ENCODE measurements at places on chromosomes 4 and X. TPM values are rescaled to one million over a fixed set of nuclear protein-coding genes. Genes with fewer than 3 reads are reported as not detected.

DNA sequence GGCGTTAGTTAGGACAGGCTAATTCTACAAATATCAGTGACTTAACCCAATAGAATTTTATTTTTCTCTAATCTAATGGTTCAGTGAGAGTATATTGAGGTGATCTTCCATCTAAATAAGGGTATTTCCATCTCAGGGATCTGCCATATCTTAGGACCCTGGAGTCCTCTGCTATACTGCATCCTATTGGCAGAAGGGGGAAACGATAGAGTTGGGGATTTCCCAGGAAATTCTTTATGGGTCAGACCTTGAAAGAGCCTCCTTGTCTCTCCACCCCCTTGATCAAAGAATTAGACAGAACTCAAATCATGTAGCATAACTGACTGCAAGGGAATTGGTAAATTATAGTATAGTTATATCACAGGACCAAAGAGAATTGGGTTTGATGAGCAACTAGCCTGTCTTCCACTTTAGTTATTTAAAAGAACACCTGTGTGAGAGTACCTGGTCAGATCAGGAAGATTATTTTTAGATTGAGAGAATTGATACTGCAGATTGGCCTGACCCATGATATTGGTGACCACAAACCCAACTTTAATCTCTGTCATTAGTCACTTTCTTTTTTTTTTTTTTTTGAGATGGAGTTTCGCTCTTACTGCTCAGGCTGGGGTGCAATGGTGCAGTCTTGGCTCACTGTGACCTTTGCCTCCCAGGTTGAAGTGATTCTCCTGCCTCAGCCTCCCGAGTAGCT is 25.6 kb downstream of the SMARCA5 start:
- no peak for DNase-seq

FAT1 gene
- polyA plus RNA-seq, result 101 TPM

GRCh38 chr4:110231869-110232268 is 33.5 kb upstream of the ELOVL6 start:
- DNase-seq, result no peak

DNA sequence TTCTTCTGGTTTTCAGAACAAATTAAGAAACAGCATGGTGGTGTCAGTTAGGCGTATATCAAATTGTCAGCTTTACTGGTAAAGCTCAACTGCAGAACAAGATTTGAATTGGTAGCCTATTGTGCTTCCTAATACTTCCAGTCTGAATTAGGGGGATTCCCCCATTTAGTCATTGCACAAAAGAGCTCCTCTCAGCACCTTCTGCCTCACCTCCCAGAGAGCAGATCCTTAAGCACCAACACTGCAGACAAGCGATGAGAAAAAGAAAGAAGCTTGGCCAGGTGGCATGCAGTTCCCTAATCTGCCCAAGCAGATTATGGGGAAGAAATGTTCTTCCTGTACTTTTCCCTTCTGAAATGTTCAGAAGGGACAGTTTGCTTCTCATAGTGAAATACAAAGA is 9.2 kb downstream of the MAP9 start:
- DNase-seq, result no peak

GRCh38 chr4:150248181-150248580 is 169.9 kb downstream of the DCLK2 start:
- DNase-seq, result no peak

SERPINA7 gene
- polyA plus RNA-seq, result 0.97 TPM

- DNase-seq, result no peak
Observed at GRCh38 chr4:159282329-159282728, 179.4 kb downstream of the RAPGEF2 start.

DNA sequence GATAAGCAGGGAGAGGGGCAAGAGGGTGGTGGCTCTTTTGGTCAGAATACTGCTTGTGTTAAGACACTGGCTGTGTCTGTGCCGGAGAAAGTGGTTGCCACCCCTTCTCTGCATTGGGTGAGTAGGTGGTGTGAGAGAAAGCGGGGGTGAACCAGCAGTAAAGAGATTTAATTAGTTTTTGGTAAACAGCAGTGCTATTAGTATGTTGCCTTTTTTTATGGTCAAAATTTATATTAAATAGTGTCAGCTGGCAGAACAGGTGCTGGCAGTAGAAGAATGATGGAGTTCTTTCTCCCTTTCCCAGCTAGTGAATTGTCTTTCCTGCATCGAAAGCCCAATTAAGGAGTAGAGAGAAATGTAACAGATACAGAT is 181.6 kb downstream of the LARP7 start:
- peak; percentile 28 for DNase-seq

- DNase-seq, result no peak
Observed at GRCh38 chrX:97026406-97026805, 142.7 kb downstream of the RPA4 start.

ARFIP1 gene
- 24.6 TPM for polyA plus RNA-seq

DNA sequence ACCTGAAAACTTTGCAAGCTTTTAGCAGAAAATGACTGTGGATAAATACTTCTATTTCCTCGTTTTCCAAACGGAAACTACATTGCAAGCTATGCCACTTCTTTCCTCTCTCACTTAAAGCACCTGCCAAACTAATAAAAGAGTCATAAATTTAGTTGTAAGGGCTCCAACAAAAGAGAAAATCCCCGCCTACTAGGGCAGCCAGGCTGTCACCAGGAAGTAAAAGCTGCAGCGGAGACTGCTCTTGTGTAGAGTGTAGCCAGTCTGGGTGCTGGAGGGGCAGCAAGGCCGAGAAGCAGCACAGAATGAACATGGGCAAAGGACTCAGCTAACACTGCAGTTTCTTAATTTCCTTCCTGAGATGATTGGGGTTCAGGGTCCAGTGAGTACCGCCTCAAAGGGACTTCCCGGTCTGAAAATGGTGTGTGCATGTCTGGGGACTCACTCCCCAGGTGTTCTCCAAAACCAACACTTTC is 89.3 kb upstream of the MAML3 start:
- no peak for DNase-seq

FAM120C gene
- 8.9 TPM for polyA plus RNA-seq

GRCh38 chr4:42391981-42392380 is 5.3 kb upstream of the SHISA3 start:
- no peak for DNase-seq

MBNL3 gene
- polyA plus RNA-seq, result 16.4 TPM

- DNase-seq, result no peak
Observed at GRCh38 chr4:78496021-78496643, 55.4 kb upstream of the ANXA3 start.

RTL9 gene
- polyA plus RNA-seq, result 1.6 TPM

GRCh38 chrX:123324625-123325024 is 140.5 kb downstream of the GRIA3 start:
- DNase-seq, result no peak

- DNase-seq, result peak; percentile 35
Observed at GRCh38 chrX:118823263-118824172, at the start of gene ZCCHC12. Gene ZCCHC12, plus strand, starts transcription at chrX:118823824. Its CDS starts 1,421 bp downstream, at chrX:118825245.

- no peak for DNase-seq
Observed at GRCh38 chr4:127997534-127998388, 32.6 kb downstream of the ABHD18 start.

LIAS gene
- polyA plus RNA-seq, result 28.6 TPM

GRCh38 chr4:81455897-81456296 is 15.8 kb downstream of the RASGEF1B start:
- no peak for DNase-seq

GRCh38 chr4:125112536-125112935 is 202.2 kb upstream of the FAT4 start:
- DNase-seq, result no peak

- no peak for DNase-seq
Observed at GRCh38 chr4:127463883-127464282, 168.9 kb upstream of the INTU start.

GRCh38 chr4:41866799-41867677 is 68.2 kb upstream of the TMEM33 start:
- no peak for DNase-seq

- DNase-seq, result no peak
Observed at GRCh38 chr4:139873111-139873860, 207.7 kb downstream of the MGST2 start.

- DNase-seq, result no peak
Observed at GRCh38 chrX:100652266-100652665, 8.3 kb downstream of the SRPX2 start.

GRCh38 chr4:176065435-176066291 is at the start of gene WDR17:
Gene WDR17, plus strand, starts transcription at chr4:176065841. Its CDS starts 45,740 bp downstream, at chr4:176111581.
- peak; percentile 71 for DNase-seq

DNA sequence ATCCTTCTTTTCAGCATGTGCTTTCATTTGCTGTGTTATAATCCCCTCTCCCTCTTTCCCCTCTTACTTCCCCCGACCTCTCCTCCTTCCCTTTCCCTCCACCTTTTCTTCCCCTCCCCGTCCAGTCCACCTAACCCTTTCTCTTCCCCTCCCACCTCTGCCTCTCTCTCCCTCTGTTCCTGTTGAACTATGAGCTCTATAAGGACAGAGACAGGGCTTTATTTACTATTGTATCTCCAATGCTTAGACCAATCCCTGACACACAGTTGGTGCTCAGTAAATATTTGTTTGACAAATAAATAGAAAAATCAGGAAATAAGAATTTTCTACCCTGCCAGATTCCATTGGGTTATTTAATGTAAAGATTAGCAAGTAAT is 60.8 kb downstream of the EGF start:
- no peak for DNase-seq

- no peak for DNase-seq
Observed at GRCh38 chrX:140866446-140866845, 135.9 kb upstream of the SPANXB1 start.

DNA sequence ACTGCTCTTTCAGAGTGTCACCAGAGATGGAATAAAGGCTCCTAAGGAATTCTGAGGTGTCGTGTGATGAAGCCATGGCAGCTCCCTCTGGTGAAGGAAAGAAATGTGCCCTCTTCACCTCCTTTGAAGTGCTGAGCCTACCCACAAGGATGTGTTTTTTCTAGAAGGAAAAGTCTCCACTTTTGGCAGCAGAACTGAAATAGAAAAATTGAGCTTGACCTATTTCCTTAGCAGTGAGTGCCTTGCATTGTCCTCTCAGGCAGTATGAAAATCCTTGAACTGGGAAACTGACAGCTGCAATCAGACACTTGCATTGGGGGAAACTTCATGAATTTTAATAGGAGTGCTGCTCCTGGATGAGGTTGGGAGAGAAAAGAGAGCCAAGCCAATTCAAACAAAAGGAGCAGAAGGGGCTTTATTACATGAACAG is 95.2 kb downstream of the DCLK2 start:
- no peak for DNase-seq

- no peak for DNase-seq
Observed at GRCh38 chr4:77701121-77701520, 95.5 kb downstream of the CXCL13 start.

DNA sequence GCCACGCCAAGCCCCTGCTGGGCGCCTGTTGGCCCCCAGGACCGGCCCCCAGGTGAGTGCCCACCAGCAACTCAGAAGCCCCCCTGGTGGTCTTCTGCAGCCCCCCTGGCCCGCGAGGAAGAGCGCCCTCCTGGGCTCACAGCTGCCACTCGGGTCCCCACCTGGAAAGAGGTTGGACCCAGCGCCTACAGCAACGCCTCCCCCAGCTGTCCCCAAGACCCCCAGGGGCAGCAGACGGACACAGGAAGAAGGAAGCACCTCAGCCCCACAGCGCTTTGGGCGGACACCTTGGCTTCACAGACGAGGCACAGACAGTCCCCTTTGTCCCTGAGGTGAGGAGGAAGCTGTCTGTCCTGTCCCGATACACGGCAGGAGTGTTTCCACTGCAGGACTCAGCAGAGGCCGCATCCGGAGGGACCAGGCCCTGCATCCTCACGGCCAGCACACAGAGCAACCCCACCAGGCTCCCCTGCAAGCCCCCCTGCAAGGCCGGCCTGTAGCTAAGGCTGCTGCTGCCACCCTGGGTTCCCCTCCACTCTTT is 115.6 kb upstream of the NKX1-1 start:
- no peak for DNase-seq

MAGEA1 gene
- polyA plus RNA-seq, result not detected

DNA sequence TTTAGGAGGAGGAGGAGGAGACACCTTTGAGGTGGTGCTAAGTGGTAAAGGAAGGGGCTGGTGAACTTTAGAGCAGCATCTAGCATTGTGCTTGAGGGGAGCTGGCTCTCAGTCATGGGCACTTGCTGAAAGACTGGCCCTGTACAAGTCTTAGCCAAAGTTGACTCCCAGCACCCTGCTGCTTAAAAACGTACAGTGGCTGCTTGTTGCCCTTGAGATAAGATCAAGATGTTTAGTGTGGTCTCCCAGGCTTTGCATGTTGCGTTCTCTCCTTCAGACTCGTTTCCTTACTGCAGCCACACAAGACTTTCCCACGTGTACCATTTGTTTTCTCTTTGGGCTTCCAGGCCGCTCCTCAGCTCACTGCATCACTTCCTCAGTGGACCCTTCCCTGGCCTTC is 1.8 kb downstream of the MED28 start:
- DNase-seq, result no peak

DNA sequence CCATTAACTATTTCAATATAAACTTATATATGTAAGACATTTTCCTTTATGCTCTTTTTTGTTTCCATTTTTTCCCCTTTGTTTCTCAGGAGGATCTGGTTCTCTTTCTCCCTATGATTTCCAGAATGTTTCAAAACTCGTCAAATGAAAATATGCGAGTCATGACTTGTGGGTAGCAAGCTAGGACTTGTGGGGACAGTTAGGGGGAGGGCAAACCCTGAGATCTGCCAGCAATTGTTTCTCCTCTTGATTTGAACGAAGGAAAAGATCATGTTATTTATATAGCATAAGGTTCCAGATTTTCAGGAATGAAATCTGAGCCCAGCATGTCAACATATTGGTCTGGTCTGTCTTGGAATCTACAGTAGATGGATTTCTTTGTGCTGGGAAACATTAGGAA is 28.9 kb upstream of the GPC4 start:
- DNase-seq, result no peak

DNA sequence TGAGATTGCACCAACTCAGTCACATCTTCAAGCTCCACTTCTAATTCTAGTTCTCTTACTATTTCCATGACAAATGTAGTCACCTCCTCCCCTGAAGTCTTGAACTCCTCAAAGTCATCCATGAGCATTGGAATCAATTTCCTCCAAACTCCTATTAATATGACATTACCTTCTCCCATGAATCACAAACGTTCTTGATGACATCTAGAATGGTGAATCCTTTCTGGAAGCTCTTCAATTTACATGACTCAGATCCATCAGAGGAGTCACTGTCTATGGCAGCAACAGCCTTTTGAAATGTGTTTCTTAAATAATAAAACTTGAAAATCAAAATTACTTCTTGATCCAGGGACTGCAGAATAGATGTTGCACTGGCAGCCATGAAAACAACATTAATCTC is 34.5 kb downstream of the GALNTL6 start:
- DNase-seq, result no peak

CLDN2 gene
- polyA plus RNA-seq, result 24.9 TPM

KCNE5 gene
- polyA plus RNA-seq, result 53.0 TPM

DNA sequence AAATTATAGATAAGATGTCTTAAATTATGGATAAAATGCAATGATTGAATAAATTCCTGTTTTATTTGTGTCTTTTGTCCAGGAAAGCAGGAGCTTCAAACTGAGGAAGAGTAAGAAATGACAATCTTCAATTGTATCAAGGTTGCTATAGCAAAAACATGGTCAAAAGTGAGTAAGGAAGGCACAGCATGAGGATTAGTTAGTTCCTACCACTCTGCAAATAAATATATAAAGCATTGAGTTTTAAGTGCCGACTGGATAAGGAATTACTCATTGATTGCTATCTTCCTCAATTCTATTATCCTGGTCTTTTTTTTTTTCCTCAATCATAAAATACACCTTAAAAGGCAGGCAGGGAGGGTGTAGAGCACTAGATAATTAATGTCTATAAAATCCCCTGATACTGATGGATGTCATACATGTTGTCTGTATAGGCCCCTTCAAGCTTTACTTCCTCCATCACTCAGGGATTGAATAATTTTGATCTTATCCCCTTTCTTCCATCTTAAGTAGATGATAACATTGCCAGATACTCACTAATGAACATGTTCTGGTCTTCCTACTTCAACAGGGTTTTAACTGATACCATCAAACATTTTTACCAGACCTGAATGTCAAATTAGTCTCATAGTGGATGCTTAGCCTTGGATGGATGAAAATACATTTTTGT is 86.6 kb downstream of the MID1 start:
- no peak for DNase-seq

COPS4 gene
- polyA plus RNA-seq, result not detected

All from muscle of arm (tissue), 14 donors.